Adipocyte (in vitro differentiated cells): ENCODE measurements at places on chromosomes 7 and 10.

- no peak for DNase-seq
Observed at GRCh38 chr10:44931621-44932516, 20.7 kb downstream of the TMEM72 start.

DNA sequence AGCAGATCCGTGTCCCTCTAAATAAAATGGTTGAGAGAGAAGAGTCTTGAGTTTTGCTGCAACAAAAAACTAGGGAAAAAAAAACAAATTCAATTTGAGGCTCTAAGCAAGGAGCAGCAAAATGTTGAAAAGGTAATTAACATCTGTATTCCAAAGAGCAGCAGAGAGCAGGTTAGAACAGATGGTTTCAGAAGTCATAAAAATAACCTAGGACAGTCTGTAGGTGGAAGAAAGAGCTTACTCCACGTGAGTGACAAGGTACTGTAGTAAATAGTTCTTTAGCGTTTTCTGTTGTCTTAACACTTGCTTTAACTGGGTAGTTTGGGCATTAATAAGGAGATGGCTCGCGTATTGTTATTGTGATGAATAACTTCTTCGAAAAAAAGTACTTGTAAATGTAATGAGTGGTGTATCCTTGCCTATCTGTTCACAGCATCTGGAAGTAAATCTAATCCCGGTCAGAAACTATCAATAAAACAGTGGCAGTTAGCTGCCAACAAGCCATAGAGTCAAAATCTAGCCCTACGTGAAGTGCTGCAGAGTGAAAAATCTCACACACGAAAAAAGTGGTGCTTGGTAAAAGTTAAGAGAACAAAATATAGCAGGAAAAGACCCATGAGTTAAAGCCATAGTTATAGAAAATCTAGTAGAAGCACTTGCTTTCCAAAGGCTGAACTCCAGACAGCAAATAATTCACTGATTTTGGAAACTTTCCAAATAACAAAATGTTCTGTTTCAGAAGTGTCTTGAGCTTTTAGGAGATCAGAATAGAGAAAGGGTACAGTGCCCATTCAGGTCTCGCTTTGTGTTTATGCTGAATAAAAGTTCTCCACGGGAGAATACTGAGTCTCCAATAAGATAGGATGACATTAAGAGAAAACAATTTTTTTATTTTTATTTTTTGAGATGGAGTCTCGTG lies 49.3 kb upstream of the PARD3 start:
- DNase-seq: peak; percentile 34

- DNase-seq: peak; percentile 8
Observed at GRCh38 chr7:122535086-122535485, 163.8 kb downstream of the RNF133 start.

DNA sequence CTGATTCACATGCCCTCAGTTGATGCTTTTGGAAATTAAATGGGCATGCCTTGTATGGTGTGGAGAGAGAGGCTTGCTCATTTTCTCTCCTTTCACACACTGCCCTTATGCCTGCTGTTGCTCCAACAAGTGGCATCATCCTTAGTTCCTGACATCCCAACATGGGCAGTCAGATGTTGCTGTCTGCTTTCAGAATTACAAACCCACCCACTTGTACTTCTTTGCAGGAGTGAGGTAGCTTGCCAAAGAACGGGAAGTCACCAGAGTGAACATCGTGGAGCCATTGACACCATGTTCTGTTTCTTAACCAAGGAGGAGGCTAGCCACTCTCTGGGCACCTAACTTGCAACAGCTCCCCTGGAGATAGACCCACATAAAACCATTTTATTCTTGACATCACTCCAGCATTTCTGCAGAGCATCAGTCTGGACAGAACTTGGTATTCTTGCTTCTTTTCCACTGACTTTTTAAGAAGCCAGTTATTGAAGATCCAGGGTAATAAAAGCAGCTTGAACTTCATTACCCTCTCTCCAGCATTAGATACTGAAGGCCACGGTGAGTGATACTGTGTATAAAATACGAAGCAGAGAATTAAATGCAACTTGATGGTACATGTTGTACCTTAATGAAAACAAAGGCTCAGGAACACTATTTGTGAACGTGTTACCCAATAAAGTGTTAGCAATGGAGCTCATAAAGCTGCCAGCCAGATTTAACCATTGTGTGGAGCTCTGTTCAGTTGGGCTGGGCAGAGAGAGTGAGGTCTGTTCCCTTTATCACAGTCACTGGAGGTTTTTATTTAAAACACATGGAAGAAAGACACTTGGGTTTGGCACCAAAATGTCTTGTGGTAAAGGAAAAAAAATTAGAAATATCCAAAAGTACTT lies 195.8 kb upstream of the HABP2 start:
- peak; percentile 39 for DNase-seq

GRCh38 chr10:132213917-132214316 lies 27.2 kb downstream of the DPYSL4 start:
- DNase-seq: no peak

DNA sequence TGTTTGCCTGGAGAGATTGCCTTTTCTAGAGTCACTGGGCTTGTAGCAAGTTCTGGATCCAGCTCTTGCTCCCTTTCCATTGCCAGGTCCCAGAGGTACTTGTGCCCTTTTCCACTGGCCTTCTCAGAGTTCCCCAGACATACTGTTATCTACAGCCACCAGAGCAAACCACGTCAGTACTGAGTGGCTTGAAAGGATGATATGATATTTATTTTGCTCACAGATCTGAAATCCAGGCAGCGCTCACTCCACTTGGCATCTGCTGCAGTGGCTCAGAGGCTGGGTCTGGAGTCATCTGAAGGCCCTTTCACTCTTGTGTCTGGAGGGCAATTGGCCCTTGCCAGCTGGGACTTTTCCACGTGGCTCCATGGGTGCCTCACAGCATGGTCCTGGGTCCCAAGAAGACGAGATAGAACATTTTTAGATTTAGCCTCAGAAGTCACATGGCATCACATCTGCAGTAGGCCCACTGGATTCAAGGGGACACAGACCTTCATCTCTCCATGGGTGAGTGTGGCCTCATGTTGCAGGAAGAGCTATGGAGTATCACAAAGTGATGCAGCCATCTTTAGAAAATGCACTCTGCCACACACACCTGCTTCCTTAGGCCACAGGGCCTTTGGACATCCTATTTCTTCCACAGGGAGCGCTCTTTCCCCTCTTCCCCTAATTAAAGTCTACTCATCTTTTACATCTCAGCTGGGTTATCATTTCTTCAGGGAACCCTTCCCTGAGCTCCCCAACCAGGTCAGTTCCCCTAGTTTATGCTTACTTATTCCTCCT lies 22.9 kb upstream of the TCF7L2 start:
- no peak for DNase-seq

GRCh38 chr7:68840991-68841390 lies 757.3 kb upstream of the AUTS2 start:
- DNase-seq: peak; percentile 28

DNA sequence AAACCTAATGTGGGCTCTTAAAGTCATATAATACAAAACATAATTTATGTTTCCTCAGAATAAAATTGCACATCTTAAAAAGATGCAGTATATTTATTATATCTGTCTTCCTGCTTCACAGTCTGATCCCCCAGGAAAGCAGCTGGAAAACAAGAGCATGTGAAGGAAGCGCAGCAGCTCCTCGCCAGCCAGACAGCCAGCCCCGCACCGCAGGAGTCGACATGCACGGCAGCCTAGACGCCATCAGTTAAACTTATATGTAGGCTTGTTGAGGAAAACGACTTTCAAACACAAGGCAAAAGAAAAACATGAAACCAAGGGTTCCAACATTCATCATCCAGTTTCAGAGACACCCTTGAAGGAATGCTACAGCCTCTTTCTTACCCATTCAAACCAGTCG lies 59.0 kb downstream of the PAXIP1 start:
- DNase-seq: no peak

- peak; percentile 63 for DNase-seq
Observed at GRCh38 chr7:17058568-17058967, 176.8 kb upstream of the AGR3 start.

DNA sequence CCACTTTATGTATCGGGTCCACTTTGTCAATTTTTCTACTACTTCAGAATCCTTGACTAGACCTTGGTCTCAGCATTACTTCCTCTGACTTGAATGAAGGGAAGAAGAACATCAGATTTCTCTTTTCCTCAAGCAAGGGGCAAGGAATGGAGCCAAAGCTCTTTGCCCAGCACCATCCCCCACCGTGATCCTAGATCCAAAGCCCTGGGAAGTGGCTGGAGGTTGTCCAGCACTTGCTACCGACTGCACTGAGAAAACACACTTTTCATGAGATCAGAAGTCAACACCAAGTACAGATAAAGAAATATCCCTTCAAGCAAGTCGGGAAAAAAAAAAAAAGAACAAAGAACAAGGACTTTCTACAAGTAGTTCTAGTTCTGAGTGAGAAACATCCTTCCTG lies 102.1 kb upstream of the DDC start:
- DNase-seq: no peak

GRCh38 chr7:107946451-107946850 lies 55.5 kb downstream of the DLD start:
- DNase-seq: peak; percentile 49

- no peak for DNase-seq
Observed at GRCh38 chr7:153675131-153675530, 377.1 kb upstream of the DPP6 start.
